Endodermal cell (in vitro differentiated cells): ENCODE measurements at places on chromosomes 5 and 9. TPM values are rescaled to one million over a fixed set of nuclear protein-coding genes. Genes with fewer than 3 reads are reported as not detected.

TBC1D9B gene
- total RNA-seq: 127 to 292 TPM (median 127 TPM) in 3 replicates

ADCY2 gene
- 62.3 to 84.5 TPM (median 63.2 TPM) in 3 replicates for total RNA-seq

TTC23L gene
- total RNA-seq: 0.95 and 0.99 TPM in 2 replicates

DND1 gene
- total RNA-seq: 0.28 to 1.1 TPM (median 0.29 TPM) in 3 replicates

ALDH1A1 gene
- 4.6 and 5.0 TPM in 2 replicates for total RNA-seq

PCDHA7 gene
- 5.2 and 6.6 TPM in 2 replicates for total RNA-seq

THBS4 gene
- 10.6 and 13.6 TPM in 2 replicates for total RNA-seq

HTR4 gene
- total RNA-seq: not detected in 3 replicates

AJM1 gene
- 1.4 to 2.8 TPM (median 2.1 TPM) in 3 replicates for total RNA-seq

CCDC171 gene
- total RNA-seq: 6.8 to 8.3 TPM (median 7.0 TPM) in 3 replicates

HSPA4 gene
- 245 and 269 TPM in 2 replicates for total RNA-seq

DNA sequence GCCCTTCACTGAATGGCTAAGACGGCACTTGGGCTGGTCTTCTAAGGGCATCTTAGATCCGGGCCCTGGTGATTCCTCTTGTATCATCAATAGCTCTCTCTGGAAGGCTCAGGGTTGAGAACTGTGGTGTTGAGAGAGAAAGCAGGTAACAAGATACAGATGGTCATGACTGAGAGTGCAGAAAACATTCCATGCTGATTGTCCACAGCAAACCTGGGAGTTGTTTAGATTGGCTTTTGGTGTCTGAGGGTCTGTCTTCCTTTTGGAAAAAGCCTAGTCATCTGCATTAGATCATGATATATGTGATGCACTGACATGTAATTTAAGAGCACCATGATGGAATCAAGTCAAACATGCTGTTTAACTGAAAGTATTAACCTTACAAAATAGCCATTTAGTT is 331.9 kb downstream of the ADAMTS6 start:
- DNase-seq: no peak

GRCh38 chr9:117164512-117164911 is 250.3 kb downstream of the ASTN2 start:
- DNase-seq: no peak

DNA sequence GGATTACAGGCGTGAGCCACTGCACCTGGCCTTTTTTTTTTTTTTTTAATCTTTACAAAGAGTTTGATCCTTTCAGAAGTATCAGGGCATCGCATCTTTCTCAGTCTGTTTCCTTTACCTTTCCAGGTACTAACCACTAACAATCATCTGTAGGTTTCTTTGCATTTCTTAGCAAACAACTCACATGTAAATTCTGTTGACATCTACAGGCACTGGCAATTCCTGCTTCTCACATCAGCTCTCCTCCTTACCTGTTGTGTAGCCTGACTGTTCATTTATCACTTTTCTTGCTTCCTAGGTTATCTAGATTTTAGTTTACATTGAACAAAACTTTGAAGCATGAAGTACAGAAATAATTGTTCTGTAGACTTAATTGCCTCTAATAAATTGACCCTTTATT is 27.5 kb upstream of the VPS13A start:
- no peak for DNase-seq

GRCh38 chr5:110377361-110377760 is 349.1 kb downstream of the TMEM232 start:
- DNase-seq: no peak

- DNase-seq: peak; percentile 62
Measured at GRCh38 chr5:97400537-97400936, 217.5 kb upstream of the RIOK2 start.

DNA sequence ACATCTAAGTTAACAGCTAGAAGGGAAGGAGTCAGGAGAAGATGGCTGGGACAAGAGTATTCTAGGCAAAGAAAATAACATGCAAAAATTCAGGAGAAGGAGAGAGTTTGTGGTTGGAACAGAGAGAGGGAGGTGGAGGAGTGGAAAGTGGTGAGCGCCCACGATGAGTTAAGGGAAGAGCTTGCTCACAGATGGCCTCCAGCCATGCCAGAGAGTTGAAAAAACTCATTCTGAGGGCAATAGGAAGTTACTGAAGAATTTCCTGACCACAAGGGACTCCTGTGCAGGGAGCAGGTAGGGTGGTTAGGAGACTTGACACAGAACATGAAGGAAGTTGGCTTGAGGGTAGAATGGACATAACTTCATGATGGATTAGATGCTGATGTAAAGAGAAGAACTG is 159.7 kb downstream of the DOCK2 start:
- DNase-seq: no peak

DNA sequence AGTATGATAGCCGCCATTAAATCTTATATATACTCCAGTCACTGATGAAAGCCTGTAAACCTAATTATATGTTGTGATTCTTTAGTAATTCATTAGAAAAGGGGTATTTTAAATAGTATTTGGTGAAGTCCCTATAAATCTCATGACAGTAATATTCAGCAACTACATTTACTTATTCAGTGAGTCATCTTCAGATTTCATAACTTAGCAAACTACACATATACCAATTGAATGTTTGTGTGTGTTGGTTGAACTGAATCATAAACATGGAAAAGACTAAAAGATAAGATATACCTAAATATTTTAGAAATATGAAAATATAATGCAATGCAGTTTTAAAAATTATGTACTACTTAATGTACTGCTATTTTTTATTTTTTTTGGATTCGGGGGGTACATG is 1050.4 kb downstream of the MAT2B start:
- no peak for DNase-seq

- no peak for DNase-seq
Measured at GRCh38 chr9:18235181-18235908, 238.6 kb upstream of the ADAMTSL1 start.

DNA sequence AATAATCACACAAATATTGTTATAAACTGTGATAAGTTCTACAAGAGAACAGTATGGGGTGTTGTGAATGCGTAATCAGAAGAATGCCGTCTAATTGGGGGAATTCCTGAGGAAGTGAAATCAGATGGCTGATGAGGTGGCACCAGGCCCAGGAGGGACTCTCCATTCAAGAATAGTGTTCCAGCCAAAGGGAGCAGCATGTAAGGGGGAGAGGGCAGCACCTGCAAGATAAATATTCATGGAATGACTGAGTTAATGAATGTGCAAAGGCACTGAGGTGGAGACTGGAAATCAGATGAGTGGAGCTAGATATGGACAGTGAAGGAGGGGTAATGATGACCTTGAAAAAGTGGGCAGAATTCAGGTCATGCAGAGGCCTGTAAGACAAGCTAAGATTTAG is 250.6 kb downstream of the ARRDC3 start:
- DNase-seq: no peak

DNA sequence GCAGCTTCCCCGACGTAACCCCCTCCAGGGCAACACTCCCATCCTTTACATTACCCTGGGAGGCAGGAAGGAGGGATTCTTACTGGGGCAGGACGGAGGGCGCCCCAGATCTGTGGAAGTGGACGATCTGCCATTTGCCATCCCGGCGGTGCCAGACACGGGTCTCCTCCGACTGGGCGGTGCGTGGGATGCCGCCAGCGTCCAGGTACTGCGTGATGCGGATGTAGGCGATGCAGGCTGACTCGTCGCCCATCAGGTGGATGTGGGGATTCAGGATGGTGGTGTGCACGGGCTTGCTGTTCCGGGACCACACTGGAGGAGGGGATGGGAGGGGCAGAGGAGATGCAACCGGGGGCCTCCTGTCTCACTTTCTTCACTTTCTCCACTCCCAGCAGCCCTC is 33.0 kb downstream of the SLC6A7 start:
- no peak for DNase-seq

GRCh38 chr9:31500422-31500821 is 884.0 kb upstream of the ACO1 start:
- DNase-seq: no peak

- no peak for DNase-seq
Measured at GRCh38 chr5:60248901-60249300, 355.4 kb upstream of the PDE4D start.

GRCh38 chr5:76341651-76342334 is 61.3 kb upstream of the IQGAP2 start:
- DNase-seq: no peak

DNA sequence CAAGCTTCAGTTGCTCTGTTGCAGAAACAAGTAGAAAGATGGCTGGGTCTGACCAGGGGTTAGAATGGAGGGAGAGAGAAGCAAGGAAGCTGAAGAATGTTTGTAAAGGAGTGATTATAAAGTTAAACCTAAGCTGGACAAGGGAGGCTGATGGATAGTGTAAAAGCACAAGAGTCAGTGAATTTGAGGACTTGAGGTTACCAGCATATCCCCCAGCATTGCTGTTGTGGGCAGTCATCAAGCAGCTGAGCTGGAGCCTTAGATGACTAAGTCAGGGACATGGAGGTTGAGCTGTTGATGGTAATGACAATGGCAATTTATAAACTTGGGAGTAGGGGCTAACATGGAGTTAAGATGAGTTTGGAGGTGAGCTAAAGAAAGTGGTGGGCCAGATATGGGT is 131.5 kb downstream of the ERCC6L2 start:
- no peak for DNase-seq

DNA sequence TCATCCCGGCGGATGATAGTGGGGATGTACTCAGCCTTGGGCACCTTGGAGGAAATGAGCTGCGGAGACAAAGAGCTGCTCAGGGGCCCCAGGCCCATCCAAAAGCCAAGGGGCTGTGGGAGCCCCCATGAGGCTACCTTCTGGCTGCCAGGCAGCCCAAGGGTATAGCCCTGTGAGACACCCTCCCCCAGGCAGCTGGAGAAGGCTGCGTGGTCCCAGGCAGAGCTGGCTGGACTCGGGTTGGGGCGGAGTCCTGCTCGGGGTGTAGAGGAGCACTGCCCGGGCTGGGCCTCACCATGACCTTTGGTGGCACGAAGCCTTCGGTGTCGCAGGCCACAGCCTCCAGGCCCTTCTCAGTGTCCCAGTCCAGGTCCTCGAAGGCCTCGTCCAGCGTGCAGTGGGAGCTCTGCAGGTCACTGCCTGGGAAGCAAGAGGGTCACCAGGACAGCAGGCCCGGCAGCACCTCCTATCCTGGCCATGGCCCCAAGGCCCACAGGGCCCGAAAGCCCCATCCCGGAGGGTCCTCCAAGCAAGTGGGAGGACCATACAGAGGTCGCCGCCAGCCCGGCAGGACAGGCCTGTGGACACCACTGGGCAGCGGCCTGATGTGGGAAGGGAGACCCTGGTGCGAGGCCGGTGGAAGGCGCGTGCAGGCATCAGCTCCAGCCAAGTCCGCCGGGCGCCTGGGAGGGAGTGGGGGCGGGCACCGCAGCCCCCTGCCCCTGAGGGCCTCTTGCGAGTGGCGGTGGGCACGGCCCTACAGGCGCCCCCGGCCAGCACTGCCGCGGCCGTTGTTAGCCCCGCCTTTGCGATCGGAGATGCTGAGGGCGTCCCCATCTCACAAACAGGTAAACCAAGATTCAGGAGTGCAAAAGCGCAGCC is 6.1 kb downstream of the NSMF start:
- DNase-seq: no peak

DNA sequence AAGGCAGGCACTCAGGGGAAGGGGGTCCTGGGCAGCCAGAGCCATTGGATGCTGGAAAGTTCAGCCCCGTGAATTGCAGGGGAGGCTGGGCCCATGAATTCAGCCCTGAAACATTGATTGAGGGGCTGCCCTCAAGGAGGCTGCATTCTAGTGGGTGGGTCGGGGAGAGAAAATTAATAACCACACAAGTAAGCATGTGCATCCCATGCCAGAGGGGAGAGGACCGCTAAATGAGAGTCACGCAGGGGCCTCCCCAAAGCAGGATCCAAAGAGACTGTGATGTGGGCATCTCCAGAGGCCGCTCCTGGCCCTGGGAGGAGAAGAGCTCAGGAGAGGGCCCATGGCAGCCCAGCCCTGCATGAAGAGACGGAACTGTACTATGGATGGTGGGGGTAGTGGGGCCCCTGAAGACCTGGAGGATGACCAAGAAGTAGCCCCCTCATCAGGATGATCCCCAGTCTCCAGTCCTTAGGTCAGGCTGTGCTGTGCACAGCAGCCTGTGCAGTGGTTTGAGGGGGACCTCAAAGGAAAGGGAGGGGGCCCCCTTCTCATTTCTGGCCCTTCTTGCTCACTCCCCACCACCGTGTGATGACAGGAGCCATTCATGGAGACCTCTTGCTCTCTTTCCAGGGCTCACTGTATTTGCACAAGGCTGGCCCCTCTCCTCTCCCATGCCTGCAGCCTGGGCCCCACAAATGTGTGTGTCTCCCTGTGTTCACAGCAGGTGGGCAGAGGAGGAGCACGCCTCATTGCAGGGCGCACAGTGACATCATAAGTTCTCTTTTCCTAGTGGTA is 233.6 kb upstream of the IRX1 start:
- DNase-seq: peak; percentile 14

DNA sequence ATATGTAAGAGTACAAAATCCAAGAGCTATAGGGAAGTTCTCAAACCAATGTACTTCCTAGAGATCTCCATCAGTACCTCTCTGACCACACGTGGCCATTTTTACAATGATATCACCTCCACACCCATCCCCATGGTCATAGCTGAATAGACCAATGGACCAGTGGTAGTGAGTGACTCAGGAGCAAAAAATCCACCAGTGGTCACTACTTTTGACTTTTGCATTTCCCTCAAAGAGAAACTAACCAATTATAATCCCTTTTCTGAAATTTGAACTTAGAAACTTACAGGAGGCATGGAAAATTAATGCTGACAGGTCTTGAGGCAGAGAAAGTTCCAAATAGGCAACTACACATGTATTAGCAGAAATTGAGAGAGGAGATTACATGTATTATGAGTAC is 238.4 kb downstream of the TRPM3 start:
- DNase-seq: no peak

- DNase-seq: no peak
Measured at GRCh38 chr9:112387115-112387514, 7.2 kb downstream of the HSDL2 start.

DNA sequence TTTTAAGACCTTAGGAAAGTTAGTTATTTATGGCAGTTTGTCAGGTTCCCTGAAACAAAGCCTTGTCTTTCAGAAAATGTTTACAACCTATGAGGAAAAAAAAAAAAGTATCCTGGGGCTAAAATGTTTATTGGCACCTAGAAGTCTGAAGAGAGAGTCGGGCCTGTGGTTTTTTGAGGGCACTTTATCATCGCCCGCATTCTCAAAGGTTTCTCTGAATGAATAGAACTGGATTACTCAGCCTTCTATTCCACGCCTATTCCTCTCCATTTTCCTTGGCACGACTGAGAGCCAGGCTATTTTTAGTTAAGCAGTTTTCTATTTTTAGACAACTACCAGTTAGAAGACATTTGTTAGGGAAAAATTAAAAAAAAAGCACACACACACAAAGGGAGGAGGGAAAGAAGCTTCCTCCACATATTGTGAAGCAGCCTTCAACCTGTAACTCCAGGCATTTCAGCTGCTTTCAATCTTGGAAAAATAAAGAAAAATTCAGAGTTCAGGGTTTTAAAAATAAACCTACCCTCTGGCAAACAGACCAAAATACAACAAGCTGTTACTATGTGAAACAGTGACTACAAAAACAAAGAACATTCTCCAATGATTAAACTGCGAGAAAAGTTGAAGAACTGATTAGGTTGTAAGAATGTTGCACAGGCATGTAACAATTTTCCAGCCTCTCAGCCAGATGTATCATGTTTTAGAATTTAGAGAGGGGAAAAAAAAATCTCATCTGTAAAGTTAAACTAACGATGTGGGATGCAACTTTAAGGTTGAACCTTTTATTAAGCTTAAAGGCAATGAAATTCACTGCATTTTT is 97.0 kb downstream of the MEF2C start:
- DNase-seq: no peak
